ENCODE measurements at places on chromosomes 4 and X.

DNA sequence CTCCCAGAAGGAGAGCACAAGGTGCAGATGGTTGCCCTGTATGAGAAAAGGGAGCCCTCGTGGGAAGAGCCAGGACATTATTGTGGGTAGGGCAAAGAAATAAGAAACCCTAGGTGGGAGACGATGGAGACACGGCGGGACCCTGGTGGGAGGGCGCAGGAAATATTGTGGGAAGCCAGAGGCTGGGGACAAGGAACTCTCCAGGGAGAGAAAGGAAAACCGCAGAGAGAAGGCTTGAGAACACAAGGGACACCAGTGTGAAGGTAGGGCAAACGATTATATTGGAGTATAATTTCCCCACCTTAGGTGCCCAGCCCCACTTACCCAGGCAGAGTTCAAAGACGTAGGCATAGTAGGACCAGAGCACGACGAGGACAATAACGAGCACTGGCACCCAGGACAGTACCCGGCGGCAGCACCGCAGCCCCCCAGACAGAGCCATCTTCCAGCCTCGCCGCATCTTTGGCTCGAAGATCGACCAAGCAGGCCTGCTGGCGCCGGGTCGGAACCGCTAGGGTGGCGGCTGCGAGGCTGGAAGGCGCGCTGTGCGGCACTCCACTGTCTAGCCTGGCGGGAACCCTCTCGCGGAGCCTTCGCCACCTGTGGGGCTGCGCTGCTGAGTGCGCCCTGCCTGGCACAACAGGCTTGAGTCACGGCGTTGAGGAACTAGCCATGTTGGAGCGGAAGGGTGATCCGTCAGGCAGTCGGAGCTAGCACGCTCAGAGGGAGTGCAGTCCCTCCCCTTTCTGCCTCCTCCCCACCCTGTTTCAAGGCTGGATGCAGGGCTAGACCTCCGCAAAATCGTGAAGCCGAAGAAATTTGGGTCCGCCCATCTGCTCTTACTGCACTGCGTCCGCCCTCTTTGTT is at the start of gene ZDHHC15:
Gene ZDHHC15 (minus strand): TSS at position 473 of the 867 bp plus-strand sequence. CDS start 13 bp downstream, at position 460.
- no peak for DNase-seq

- DNase-seq: no peak
Observed at GRCh38 chr4:67288964-67289363, 256.3 kb downstream of the CENPC start.

GRCh38 chr4:113682730-113683537 is 78.6 kb downstream of the CAMK2D start:
- peak; percentile 27 for DNase-seq

GRCh38 chrX:151538190-151539122 is 25.0 kb upstream of the PASD1 start:
- DNase-seq: no peak

GRCh38 chr4:15427161-15427560 is 672 bp upstream of the C1QTNF7 start:
- DNase-seq: no peak

DNA sequence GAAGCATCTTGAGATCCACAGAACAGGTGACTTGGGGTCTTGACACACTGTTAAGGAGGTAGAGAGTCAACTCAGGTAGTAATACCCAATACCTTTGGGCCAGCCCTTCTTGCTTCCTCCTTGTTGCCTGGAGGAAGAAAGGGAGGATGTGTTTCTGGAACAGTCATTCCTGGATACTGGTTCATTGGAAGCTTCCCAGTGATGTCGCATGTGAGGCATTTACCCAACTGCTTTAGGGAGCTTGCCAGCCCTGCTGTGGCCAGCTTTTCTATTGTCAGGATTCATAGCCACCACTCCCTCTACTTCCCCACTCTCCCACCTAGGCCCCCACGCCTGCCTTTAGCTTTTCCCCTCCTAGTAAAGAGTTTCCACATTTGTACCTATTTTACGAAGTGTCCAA is 310.3 kb upstream of the PRPS2 start:
- DNase-seq: no peak

DNA sequence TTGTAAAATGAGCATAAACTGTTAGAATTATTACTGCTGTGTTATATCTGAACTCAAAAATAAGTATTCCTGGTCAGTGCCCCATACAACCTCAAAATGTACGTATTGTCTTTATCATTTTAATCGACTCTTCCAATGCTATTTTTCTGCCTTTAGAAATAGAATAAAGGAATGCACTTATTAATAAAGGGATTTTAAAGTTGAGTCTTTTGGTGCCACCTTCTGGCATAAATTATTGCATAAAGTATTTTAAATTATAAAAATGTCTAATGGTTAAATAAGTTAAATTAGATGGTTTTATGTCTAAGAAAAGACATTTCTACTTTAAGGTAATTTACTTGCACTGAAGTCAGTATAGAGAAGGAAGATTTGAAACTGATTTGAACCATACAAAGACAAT is 424.0 kb upstream of the NDST4 start:
- no peak for DNase-seq

All from stimulated activated CD8-positive, alpha-beta memory T cell treated with anti-CD3 and anti-CD28 coated beads, Interleukin-4, amount 100 ng/mL, for 1 hour (primary cell).